Frontal cortex (tissue), 4 donors: ENCODE measurements at places on chromosomes 12 and 14. TPM values are rescaled to one million over a fixed set of nuclear protein-coding genes. Genes with fewer than 3 reads are reported as not detected.

The HECTD4 gene
- 85.6 TPM for total RNA-seq

The KRT74 gene
- total RNA-seq, result not detected

The SERPINA1 gene
- 1.6 TPM for total RNA-seq

The BBS10 gene
- 44.8 TPM for total RNA-seq

The MUCL1 gene
- not detected for total RNA-seq

The CNTN1 gene
- 543 TPM for total RNA-seq

The POTEM gene
- total RNA-seq, result not detected

The OAS1 gene
- 1.2 TPM for total RNA-seq

The ST8SIA1 gene
- 17.5 TPM for total RNA-seq

The DEPDC4 gene
- total RNA-seq, result 2.4 TPM

The AKAP5 gene
- 37.5 TPM for total RNA-seq

The ACVRL1 gene
- total RNA-seq, result 9.4 TPM

The BICDL1 gene
- total RNA-seq, result 24.5 TPM

The PDE3A gene
- total RNA-seq, result 4.9 TPM

The NFE2 gene
- 0.82 TPM for total RNA-seq

The SMCO2 gene
- total RNA-seq, result not detected

The TIGAR gene
- total RNA-seq, result 4.1 TPM

The TEDC1 gene
- 5.7 TPM for total RNA-seq
